ENCODE measurements at places on chromosomes 3 and 15.

DNA sequence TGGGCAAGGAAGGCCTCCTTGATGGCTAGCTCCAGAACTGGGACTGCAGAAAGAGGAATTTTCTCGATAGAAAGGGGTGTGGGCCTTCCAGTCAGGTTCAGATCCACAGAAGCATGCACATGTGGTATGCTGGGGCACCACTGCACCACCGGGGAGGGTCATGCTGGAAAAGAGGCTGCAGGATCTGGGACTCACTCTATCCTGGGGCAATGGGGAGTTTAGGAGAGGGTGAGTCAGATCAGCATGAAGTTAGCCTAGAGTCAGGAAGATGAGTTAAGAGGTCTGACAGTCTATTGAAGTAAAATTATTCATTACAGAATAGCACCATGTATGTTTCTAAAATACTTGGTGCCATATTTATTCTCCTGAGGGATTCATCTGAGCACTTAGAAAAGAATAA, 130.2 kb upstream of the TOPAZ1 start:
- DNase-seq, result no peak

DNA sequence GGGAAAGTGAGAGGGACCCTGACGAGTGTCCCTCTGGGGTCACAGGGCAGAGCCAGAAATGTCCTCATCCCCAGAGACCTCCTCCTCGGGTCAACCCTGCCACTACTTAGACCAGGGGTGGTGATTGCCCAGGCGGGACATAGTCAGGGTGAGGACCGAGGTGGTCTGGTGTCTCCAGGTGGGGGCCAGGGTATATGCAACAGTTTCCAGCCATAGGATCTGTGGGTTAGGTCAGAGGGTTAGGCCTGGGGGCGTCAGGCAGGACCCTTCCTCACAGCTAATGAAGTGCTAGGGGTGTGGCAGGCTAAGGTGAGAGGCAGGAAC, 22.3 kb upstream of the FBLN2 start:
- DNase-seq, result no peak

DNA sequence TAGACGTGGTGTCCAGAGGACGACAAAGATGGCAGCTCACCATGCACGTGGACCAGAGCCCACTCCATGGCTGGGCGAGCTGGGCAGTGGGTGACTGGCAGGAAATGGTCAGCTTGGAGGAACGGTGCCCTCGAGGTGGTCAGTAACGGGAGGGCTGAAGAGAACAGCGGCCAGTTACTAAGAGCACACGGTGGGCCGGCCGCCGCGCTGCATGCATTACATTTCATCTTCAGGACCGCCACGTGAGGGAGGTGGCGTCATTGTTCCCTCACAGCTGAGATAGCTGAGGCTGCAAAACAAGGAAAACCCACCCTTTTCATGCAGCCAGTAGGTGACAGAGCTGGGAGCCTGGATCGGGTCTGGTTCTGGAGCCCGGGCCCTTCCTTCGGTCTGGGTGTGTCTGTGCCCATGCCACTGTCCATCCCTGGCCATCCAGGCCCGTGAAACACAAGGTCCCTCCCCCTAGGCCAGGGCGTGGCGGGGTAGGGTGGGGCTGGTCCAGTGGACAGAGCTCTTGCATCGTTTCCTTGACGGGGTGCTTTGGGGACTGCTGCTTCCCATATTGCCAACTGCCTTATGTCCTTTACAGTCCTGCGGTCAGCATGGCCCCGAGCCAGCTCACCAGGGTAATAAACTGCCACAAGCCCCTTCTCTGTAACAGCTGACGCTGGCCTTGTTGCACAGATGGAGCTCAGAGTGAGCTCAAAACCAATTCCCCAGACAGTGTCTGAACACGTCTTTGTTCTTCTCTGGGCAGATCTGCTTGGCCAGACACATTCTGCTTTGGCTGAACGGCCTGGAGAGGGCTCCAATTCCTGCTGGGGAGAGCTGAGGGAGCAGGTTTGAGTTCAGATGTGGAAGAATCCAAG, 51.8 kb downstream of the RGMA start:
- peak; percentile 66 for DNase-seq

DNA sequence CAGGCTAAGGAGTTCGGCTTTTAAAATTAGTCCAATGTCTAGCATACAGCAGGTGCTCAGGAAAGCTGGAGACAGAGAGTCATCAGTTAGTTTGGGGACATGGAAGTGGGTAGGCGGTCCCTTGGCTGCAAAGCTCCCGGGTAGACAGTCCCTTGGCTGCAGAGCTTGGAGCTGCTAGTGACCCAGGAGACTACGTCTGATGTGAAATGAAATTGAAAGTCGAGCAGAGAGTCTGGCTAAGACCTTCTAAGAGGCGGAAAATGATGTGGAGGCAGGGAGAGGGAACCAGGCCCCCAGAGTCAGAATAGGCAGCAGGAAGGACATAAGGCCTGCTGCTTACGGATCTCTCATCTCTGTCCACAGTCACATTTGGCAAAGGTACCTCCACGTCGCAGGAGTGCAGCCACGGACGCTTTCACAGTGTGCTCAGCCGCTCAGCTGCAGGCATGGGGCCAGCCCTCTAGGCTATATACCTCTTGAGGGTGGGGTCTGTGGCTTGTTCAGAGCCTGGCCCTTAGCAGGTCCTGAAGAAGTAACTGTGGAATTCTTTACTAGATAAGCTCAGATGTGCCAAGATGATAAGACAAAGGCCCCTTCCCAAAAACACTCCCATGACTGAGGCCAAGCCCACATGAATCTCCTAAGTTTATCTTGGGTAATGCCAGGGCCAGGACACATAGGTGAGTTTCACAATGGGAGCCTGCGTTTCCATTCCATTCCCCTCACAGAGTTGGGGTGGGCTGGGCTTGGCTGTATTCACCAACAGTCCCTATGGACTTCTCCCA, 131.7 kb downstream of the XXYLT1 start:
- no peak for DNase-seq

- DNase-seq, result no peak
These were observed 496.3 kb downstream of the NLGN1 start for GRCh38 chr3:173893835-173894234.

- DNase-seq, result peak; percentile 45
These were observed 26.4 kb downstream of the USP3 start for GRCh38 chr15:63530752-63531299.

DNA sequence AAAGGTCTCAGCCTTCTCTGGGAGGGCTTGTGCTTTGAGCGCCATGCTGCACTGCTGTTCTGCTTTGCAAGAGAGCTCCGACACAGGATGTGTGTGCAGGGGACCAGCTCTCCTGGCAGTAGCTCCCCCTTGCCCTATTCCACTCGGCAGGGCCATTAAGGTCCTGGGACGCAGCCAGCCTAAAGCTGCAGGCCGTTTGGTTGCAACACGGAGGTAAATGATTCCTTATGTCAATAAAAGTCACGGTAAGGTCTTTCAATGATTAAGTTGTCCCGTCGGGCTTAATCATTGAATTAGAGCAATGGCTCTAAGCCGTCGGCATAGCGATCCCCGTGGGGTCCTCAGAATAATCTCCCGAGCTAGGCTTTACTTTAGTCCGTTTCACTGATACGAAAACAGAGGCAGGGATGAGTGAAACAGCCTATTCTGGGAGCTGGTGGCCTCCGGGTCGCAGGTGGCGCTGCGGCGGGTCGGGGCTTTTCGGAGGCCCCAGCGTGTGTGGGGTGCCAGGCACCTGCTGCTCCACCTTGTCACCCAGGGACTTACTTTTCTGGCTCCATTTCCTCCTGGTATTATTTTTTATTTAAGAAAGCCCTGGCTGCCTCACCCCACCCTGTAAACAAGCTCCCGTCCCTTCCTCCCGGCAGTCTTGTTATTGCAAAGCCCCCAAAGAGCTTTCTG, 525.2 kb downstream of the OCA2 start:
- no peak for DNase-seq

- no peak for DNase-seq
These were observed 6.8 kb downstream of the RAB6B start for GRCh38 chr3:133888726-133889340.

DNA sequence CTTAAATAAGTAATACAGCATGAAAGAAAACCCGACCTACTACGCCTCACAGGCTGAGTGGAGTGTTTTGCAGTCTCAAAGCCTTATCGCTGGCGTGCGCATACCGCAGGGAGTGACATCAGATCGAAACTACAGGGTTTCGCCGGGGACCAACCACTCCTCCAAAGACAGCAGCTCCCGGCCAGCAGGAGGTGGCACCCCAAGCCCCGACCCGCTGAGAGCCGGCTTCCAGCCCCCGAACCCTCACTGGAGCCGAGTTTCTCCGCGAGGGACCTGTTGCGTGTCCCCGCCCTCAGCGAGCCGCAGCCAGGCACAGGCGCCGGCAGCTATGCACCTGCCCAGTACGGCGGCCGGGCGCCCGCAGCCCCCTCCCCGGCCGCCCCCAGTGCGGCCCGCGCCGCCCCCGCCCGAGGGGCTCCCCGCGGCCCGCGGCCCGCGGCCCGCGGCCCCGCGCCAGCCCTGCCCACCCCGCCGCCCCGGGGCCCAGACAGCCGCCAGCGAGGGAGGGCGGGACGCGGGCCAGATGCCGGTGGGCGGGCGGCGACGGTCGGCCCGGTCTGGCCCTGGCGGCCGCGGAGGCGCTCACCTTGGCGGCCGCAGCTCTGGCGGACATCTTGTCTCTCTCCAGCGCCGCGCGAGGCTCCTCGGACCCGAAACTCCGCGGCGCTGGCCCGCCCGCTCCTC, 710 bp downstream of the TJP1 start:
- peak; percentile 40 for DNase-seq

GRCh38 chr3:14630404-14631100, 21.0 kb upstream of the CCDC174 start:
- no peak for DNase-seq

GRCh38 chr3:9111417-9111816, 138.0 kb downstream of the SRGAP3 start:
- no peak for DNase-seq

DNA sequence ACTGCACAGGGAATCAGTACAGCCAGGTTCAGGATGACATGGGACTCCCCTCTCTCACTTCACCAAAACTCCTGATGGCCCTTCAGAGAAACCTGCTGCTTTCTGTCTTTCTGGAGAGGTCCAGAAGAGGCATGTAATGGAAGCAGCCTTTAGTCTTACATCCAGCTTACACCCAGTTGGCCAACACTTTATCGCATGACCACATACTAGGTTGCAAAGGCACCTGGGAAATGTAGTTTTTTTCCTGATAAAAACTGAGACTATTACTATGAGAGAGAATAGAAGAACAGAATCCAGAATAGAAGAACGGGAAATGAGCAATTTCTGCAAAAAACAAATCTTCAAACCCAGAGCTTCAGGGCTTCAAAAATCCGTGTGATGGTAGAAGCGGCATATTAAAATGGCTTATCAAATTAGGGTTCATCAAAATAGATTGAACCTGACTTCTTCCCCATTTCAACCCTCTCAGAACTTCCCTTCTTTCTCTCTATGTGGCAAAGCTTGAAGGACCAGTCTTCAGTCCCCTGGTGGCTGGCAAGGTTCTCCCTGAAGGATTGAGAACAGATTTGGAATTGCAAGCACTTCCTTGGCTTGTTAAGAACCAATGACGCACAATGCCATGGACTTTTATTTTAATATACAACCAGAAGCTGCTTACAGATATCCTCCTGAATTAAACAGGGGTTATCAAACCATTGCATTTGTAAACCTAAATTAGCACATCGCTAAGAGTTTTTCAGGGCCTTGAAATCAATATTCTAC, 34.4 kb downstream of the CORO2B start:
- peak; percentile 47 for DNase-seq

GRCh38 chr15:41567261-41567660, 8.2 kb downstream of the TYRO3 start:
- no peak for DNase-seq

GRCh38 chr3:122519693-122520092, 5.0 kb upstream of the KPNA1 start:
- DNase-seq, result peak; percentile 31

- peak; percentile 65 for DNase-seq
These were observed 2.5 kb upstream of the MST1R start for GRCh38 chr3:49906073-49906743.

GRCh38 chr15:74257105-74257504, 21.0 kb downstream of the CCDC33 start:
- DNase-seq, result no peak

- peak; percentile 55 for DNase-seq
These were observed 544.1 kb upstream of the MDFIC2 start for GRCh38 chr3:70856414-70857162.

DNA sequence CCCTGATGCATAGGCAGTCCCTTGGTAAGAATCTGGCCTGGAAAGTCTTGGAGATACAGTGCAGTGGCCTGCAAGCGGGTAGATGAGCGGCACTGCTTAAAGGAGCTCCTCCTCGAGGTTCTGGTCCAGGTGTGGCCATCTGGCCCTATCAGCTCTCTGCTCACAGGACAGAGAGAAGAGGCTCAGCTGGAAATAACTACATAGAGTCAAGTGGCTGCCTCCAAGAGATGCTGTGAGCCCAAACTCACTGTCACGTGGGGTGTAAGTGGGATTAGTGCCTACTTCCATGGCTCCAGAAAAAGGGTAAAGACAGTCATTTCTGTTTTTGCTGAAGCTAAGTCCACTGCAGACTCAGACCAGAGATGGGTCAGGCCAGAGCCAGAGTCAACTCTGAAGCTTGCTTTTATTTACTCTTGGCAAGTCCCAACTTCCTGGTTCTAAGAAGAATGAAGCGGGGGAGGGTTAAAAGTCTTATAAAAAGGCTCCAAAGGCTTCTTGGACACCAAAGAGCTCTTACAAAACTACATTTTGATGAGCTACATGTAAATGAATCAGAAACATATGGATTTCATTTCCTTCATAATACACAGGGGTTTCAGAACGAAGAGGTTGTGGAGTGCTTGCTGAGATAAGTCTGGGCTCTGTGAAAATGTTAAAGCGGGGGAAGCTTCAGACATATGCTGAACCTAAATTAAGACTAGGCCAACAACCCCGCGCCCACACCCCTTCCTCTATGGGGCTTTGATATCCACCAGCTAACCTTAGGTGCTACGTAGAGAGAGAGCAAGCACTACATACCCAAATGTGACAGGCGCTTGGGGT, 77.1 kb downstream of the PDZRN3 start:
- DNase-seq, result no peak

- no peak for DNase-seq
These were observed 30.3 kb downstream of the TPM1 start for GRCh38 chr15:63072809-63073277.

- no peak for DNase-seq
These were observed 37.0 kb downstream of the GNB5 start for GRCh38 chr15:52153900-52154895.

DNA sequence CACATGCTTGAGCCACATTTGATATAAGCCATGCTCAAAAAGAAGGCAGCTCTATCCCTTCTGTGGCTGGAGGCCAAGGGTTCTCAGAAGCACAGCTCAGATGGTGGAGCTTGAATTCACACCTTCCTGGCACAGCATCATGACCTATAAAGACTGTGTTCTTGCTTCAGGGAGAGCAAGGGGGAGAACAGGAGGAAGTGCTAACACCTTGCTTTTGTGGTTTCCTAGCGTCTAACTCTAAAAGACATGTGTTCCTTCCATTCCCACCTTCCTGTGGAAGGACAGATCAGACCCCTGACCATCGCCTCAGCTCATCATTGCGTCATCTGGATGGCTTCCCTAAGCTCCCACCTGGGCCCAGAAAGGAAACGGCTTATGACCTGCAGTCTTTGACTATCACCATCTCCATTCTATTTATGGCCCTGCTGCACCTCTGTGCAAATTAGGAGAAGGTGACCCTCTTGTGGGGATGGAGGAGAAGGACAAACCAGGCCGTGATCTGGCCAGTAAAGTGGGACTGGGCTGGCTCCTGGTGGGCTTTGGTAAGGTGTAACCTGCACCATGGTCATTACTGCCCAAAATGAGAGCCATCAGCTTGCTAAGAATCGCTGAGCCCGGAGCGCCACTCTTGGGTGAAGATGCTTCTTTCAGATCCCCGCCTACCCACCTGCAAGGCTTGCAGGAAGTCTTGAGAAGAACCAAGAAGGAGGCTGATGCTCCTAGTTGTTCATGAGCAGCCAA, 128.5 kb downstream of the SERPINI1 start:
- DNase-seq, result no peak

Data from inflammatory macrophage treated with lipopolysaccharide for 4 hours (primary cell).